CD4-positive, alpha-beta T cell treated with Interferon gamma for 1 hour (primary cell): ENCODE measurements at places on chromosomes 11 and 22.

DNA sequence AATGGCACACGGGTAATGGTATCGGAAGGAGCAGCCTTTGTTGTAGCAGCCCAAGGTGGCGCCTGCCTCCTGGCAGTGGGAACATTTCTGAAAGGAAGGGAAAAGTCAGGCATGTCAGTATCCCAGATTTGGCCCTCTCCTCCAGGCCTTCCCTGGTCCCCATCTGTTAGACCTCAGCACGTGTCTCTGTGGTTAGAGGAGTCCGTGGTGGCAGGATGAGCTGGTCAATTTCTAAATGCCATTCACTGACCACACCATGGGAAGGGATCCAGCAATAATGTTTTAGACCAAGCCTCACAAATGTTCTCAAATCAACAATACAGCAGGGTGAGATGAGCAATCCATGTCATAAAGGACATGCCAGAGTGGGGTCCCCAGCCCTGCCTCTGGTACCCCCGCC is 49.0 kb upstream of the CYP2D6 start:
- DNase-seq: no peak

- no peak for DNase-seq
Observed at GRCh38 chr11:12169822-12170221, 59.4 kb downstream of the MICAL2 start.

- peak; percentile 65 for DNase-seq
Observed at GRCh38 chr11:118911880-118912741, 13.6 kb downstream of the BCL9L start.

- no peak for DNase-seq
Observed at GRCh38 chr11:12689029-12689755, 15.0 kb downstream of the TEAD1 start.

GRCh38 chr11:72573072-72573854 is 101.0 kb downstream of the PDE2A start:
- DNase-seq: no peak

GRCh38 chr11:4086575-4087353 is 7.8 kb upstream of the RRM1 start:
- peak; percentile 12 for DNase-seq

- no peak for DNase-seq
Observed at GRCh38 chr11:97269527-97269926, 879.7 kb downstream of the JRKL start.

GRCh38 chr11:36598051-36598450 is at the start of gene RAG2:
TSS of gene RAG2 (minus strand) at chr11:36598236. CDS start at chr11:36594168, 4,068 bp downstream.
- DNase-seq: no peak

DNA sequence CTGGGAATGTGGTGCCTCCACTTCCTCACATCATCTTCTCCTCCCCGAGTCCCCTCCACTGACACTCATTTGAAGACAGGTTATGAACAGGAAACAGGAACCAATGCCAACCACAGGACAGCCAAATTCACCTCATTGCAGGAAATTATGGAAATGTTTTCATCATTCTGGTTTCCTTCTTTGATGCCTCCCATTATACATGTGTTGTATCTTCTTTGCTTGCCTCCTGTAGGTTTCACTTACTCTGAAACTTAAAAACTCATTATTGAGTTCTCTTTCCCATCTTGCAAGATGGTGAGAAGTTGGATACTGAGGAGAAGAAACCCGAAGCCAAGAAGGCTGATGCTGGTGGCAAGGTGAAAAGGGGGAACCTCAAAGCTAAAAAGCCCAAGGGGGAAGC is 108.5 kb downstream of the PHF21B start:
- DNase-seq: no peak

DNA sequence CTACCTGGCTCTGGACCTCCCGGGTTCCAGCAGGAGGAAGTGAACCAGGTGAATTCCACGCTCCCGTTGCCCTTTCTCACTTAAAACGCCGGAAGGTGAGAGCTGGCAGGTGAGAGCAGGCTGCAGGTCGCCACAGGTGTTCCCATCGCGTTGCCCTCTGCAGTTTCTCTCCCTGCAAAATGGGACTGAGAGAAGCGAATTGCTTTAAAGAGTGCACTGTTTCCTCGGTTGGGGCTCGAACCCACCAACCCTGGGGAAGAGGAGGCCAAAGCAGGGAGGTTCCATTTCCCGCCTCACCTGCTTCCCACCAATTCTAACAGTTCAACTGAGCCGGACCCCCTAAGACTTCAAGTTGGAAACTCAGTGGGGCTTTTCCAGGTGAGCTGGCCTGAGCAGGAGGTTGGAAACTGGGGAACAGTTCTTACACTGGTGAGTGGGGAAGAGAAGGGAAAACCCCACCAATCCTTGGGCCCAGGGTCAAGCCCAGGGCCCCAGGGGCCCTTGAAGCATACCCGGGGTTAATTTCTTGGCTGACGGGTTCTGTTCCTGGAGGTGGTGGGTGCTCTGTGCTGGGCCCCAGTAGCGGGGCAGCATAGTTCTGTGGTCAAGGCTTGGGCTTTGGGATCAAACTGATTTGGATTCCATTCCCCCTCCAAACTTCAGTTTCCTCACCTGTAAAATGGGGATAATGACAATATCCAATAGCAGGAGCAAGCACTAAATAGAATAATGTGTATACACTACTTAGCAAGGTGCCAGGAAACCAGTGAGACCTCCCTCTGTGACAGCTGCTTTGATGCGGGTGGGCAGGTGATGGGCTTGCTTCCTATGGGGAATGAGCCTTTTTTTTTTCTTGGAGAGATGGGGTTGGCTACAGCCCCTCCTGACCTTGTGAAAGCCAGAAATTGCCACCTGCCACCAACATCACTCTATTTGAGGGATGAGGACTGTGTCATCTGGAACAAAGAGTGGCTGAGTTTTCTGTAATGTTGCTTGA is 788 bp downstream of the CD82 start:
- DNase-seq: no peak

DNA sequence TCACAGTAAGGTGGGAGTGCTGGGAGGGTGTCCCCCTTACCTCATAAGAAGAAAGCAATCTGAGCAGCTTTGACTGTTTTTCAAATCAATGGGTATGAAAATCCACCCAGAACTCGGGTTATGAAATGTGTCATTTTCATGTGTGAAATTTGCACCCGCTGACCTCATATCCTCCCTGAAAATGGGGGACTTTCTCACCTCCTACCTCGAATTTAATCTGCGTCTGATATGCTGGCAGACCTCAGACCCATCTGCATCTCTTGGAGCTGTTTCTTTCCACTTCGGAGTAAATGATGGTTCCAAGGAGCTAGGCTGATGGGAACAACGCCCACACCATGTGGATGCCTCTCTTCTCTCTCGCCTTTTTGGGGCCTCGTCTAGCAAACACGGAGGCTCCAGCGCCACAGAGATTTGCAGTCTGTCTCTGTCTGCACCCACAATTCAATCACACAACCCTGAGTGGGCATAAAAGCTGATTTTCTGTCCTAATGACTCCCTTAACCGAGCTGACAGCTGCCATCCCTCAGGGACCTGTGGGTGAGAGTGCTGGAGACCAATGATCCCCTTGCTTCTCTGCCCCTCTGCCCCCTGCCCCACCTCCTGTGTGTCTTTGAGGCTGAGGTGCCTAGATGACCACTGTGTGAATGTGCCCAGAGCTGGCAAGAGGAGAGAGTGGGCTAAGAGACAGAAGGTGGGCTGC is 71.0 kb downstream of the TRIM29 start:
- no peak for DNase-seq

- no peak for DNase-seq
Observed at GRCh38 chr11:79501707-79502106, 60.9 kb upstream of the TENM4 start.

- DNase-seq: no peak
Observed at GRCh38 chr11:124150684-124151083, 32.5 kb upstream of the OR10D3 start.

GRCh38 chr11:34509336-34509876 is 4.2 kb downstream of the ELF5 start:
- no peak for DNase-seq

DNA sequence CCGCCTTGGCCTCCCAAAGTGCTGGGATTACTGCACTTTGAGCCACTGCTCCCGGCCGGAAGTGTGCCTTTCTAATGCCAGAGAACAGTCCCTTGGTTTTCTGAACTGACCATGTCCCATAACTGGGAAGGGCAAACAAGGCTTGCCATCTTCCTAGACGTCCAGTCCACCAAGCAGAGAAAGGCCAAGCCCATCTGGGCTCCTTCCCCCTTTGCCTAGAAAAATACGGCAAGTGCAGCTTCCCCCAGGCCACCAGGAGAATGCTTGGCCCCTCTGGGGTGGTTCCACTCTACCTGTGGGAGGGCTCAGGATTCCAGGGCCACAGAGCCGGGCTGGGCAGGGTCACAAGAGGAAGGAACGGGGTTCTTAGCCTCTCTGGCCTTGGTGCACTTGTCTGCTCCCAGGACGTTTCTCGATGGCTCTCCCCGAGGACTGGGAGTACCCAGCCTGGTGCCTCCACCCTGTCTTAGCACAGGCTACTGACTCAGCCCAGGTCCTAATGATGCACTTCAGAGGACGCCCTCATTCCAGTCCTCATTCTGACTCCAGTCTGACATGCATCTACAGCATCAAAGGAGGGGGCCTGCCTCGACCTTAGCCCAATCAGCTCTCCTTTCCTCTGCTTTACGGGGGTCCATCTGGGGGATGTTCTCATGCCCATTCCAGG is 1.2 kb downstream of the USP2 start:
- no peak for DNase-seq

GRCh38 chr22:23269441-23270211 is 89.3 kb downstream of the BCR start:
- DNase-seq: peak; percentile 26

GRCh38 chr11:94910779-94911178 is 62.6 kb downstream of the CWC15 start:
- no peak for DNase-seq

GRCh38 chr22:44100411-44100810 is 76.3 kb downstream of the PARVB start:
- no peak for DNase-seq

GRCh38 chr22:39535357-39535725 is 2.8 kb upstream of the RPS19BP1 start:
- DNase-seq: no peak

DNA sequence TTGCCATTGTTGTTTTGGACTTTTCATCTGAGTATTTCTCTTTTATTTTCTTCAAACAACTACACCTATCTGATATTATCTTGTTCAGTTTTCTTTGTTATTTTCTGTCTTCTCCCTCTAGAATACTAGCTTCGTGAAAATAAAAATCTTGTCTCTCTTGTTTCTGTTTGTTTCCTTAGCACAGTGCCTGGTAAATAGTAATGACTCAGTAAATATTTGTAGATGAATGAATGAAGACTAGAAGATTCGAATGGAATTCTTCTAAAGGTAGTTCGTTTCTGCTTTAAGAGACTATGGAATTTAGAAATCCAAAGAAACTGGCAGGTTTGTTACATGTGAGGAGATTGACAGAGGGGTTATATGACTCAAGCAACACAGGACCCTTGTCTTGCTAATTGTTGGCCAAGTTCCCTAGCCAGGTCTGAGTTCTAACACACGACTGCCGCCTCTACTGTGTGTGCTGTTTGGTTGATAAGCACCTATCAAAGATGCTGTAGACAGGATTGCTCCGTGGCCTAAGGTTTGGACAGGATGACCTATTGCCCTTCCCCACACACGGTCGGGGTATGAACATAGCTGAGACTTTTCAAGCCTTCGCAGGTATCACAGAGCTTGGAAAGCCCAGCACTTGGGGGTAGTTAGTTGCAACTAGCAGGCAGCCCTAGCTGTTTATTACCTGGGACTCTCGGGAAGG is 831 bp upstream of the TMEM135 start:
- DNase-seq: no peak

- DNase-seq: no peak
Observed at GRCh38 chr11:128240546-128240945, 346.8 kb downstream of the ETS1 start.

DNA sequence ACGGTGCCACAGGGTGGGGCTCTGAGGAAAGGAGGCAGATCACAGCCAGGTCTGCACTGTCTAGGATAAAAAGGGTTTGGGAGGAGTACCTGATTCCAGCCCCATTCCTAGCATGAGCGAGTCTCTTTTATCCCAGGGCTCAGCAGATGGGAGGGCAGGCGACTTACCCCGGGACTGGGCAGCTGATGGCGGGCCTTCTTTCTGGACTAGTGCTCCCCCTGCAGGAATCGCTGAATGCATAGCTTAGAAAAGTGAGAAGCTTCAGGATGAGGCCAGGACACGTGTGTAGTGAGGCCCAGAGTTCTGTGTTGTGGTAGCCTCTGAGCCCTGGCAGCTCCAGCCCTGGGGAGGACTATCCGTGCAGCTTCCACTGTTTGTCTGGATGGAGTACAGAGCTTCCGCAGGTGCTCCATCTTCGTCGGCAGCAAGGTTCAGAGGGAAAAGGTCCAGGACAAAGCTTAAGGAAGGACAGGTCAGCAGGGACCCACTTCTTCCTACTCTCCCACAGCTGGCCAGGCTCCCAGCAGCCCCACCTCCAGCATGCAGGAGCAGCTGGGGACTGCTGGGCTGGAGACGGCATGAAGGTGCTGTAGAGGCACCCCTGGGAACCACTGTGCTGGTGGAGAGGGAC is 30.4 kb downstream of the COMMD9 start:
- no peak for DNase-seq

DNA sequence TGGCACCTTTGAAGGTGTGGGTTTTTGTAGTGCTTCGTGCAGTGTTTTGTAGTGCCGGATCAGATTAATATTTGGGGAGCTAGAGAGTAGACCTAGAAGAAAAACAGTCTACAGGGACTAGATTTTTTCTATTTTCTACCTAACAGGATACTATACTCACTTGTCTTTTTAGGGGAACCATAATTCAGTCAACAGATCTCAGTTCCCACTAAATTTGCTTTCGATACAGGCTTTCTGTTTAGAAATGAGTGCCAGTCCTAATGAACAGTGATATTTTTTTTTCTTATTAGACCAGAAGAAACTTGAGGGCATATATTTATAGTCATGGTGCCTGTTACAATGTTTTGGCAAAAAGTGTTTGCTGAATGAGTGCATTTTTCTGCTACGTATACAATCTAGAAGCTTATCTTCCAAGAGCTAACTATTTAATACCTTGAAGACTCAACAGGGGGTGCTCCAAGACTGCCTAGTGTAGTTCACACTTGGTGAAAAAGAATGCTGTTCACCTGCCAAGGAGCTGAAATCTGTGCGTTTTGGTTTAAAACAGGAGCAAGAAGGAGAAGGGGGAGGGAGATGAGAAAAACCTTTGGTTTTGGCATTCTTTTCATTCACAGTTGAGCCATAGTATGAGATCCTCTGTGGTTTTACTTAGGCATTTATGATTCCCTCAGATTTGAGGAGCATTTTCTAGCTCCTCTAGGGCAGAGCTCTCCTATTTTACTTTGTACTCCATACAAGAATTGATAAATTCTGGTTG is 44.9 kb upstream of the VSTM5 start:
- DNase-seq: no peak
